HEK293T (cell line): ENCODE measurements at places on chromosomes 7 and 10.

DNA sequence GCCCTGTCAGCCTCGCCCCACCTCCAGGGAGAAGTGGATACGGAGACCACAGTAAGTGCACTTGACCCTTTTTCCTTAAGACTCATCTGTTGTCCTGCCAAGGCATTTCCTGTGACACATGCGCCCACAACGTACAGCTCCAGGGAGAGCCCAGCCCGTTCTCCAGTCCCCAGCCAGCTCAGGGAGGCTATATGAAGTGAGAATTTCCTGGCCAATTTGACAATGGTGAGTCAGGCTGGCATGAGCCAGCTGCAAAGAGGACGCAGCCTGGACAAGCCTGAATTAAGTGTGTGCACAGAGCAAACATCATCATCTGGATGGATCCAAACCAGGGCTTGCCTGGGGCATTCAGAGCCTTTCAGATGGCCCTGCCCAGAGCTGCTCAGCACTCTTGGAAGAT, 244.8 kb downstream of the KCNMA1 start:
- no peak for DNase-seq

GRCh38 chr7:98287486-98287959, 6.0 kb downstream of the BRI3 start:
- DNase-seq = no peak

- DNase-seq = no peak
These were observed 71.0 kb downstream of the SEM1 start for GRCh38 chr7:96638669-96639068.

- no peak for DNase-seq
These were observed 15.9 kb upstream of the AKR1B1 start for GRCh38 chr7:134474828-134475227.

DNA sequence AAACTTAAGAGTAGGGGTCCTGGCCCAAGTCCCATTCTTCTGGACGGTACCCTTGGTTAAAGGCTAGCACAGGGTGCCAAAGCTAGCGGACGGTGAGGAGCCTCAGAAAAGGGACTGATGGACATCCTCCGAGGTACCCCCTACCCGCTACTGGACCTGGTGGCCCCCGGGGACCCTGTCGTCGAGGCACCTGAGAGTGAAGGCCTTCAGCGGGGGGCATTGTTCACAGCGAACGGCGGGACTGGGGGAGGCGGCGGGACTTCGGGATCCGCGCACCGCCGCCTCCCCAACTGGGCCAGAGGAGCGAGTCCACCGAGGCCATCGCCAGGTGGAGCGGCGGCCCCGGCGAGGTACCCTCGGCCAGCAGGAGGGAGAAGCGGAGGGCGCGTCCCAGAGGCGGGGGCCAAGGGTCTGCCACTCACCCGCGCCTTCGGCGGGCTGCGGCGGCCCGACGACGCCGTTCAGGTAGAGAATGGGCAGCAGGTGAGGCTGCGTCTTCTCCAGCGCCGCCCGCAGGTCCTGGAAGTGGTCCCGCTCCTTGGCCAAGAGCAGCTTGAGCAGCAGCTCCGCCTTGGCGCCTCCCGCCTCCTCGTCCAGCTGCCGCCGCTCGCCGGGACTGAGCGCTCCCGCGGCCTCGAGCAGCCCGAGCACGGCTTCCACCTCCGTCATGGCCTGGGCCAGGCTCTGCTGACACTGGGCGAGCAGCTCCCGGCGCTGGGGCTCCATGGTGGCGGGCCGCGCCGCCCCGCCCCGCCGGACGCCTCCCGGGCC, 575 bp downstream of the DLG5 start:
- peak; percentile 50 for DNase-seq
